ENCODE measurements at places on chromosomes 11 and 22.

DNA sequence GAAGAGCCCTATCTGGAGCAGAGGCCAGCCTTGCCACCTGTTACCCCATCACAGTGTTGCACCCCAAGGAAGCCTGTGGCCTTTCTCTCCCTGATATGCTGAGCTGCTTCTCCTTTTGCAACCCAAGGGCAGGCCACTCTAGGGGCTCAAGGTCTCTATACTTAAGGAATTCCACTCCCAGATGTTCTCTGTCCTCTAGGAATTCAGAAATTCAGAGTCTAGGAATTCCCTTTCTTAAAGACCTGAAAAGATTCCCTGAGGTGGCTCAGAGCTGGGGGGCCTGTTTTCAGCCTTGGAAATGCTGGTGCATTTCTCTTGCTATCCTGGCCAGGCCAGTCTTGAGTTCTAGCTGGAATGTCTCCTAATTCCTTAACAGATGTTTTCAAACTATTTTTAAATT, 68.0 kb upstream of the OLFML1 start:
- no peak for DNase-seq

- no peak for DNase-seq
Measured at GRCh38 chr11:84947070-84947469, 680.1 kb downstream of the DLG2 start.

GRCh38 chr11:44687388-44687787, 39.4 kb upstream of the TSPAN18 start:
- DNase-seq: no peak

DNA sequence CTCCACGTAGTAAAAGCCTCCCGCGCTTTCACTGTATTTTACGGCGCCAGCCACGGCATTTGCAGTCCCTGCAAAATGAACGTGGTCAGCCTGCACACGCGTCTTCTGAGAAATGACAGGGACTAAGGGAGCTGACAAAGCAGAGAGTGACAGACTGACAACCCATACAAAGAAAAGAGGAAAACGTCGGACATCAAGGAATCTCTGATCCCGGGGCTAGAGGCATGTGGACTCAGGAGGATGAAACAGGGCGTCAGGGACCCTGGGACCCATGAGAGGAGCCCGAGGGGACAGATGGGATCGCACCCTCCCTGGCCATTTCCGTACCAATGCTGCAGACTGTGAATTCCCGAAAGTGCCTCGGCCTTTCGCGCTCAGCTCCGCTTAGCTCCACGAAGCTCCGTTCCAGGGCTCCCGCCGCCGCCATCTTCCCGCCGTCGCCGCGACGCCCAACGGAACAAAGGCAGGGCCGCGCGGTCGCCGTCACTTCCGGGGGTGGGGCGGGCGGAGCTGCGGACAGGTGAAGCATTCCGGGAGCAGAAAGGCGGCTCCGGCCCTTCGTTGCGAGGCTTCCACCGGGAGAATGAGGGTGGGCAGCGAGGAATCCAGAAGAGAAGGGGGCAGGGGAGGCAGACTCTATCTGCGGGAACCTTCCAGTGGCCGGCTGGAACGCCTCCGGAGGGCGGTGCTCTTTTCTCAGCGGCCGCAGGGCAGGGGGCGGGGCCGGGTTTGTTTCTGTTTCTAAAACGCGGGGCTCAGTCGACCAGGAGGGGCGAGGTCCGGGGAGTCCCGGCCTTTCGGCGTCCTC, at the start of gene NUP160:
TSS of gene NUP160 (minus strand) at position 459 of the 808 bp plus-strand sequence. CDS start at position 427, 32 bp downstream.
- peak; percentile 79 for DNase-seq

DNA sequence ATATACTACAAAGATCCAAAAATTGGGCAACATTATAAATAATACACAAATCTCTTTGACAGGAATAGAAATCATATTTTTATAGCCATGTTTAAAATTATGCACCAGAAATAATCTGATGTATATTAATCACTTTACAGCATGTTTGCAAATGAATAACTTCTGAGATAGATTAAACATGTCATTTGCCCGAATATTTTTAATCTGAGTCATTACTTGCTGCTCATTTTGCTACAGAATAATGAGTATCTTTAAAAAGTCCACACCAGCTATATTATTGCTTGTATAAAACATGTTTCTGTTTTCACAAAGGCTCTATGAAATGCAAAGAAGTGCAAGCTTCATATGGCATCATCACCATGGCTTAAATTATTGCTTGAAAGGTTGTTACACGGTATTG, 336.8 kb downstream of the GUCY1A2 start:
- no peak for DNase-seq

GRCh38 chr11:75925785-75926164, 110.8 kb downstream of the UVRAG start:
- DNase-seq: no peak

DNA sequence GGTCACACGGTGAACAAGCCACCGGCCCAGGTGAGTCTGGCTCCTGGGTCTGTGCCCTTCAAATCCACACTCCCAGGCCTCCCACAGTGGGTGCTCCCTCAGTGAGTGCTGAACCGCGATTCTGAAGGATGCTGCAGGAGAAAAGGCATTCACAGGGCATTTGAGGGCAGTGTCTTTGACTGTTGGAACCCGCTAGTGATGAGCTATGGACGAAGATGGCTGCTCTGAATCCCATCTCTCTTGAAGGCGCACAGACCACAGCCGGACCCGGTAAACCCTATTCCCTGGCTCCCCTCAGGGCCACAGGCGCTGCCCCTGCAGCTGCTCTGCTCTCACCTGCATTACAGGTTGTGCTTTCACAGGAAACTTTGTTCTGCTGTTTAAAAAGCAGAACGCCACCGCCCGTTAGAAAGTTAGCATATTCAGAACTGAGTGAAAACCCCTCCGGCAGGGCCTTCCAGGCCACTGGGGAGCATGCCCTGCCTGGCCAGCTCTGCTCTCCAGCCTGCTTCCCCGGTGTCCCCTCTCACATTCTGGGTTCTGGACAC, 3.2 kb downstream of the LRRC32 start:
- DNase-seq: no peak

- no peak for DNase-seq
Measured at GRCh38 chr11:72598906-72599305, 75.3 kb downstream of the PDE2A start.

DNA sequence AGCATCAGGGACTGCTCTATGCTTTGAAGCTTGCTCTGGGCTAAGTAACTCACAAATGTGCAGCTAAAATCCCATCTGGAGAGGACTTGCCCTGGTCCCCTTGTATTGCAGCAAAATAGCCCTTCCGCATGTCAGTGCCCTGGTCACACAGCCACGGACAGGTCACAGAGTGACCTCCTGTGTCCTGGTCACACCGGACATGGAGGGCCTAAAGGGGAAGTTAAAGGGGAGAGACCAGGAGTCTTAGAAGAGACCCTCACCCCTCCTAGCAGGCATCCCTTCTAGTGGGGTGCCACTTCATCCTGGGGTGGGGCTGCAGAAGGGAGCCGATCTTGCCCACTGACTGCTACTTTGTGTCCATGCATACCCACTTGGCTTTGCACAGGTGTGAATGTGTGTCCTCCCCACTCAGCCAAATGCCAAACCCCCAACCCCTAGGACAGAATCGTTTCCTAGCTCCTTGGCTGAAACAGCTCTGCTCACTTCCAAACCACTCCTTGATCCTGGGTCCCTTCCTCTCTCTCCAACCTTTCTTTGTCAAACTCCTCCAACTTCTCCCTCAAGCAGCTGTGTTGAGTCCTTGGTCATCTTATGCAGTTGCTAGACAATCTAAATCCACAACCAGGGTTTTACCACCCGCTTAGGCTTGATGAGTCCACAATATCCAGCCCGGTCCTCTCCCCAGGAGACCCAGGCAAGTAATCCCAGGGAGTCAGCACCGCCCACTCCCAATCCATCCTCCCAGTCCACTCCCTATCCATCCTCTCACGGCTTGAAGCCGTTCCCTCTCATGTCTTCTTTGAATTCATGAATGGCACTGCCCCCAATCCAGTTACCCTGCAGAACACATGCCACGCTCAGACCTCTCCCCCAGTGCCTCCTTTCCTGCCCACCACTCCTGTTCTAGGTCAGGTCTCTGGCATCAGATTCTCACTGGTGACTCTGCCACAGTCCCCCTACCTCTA, 3.3 kb upstream of the FXYD6 start:
- no peak for DNase-seq

DNA sequence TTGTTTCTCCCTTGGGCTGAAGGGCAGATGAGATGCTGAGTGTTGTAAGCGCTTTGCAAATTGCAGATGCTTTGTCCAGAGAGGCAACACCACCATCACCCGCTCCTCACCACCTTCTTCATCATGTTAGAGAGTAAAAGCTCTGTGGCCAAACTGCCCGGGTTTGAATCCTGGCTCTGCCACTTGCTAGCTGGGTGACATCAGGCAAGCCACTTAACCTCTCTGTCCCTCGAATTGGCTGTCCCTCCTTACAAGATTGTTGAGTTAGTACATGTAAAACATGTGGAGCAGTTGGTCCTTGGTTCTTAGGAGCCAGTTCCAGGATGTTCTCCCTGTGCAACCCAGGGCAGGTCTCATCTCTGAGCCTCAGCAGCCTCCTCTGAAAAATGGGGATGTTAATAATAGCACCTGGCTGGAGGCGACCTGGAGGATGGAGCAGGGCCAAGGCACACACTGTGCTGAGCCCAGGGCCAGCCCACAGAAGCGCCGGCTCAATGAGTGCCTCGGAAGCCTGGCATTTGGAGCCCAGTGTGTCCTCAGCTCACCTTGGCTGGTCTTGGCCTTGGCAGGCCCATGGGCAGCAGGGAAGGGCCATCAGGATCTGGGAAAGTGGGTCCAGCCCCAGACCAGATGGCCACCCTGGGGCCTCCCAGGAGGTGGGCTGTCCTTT, 10.5 kb downstream of the C11orf86 start:
- DNase-seq: no peak

DNA sequence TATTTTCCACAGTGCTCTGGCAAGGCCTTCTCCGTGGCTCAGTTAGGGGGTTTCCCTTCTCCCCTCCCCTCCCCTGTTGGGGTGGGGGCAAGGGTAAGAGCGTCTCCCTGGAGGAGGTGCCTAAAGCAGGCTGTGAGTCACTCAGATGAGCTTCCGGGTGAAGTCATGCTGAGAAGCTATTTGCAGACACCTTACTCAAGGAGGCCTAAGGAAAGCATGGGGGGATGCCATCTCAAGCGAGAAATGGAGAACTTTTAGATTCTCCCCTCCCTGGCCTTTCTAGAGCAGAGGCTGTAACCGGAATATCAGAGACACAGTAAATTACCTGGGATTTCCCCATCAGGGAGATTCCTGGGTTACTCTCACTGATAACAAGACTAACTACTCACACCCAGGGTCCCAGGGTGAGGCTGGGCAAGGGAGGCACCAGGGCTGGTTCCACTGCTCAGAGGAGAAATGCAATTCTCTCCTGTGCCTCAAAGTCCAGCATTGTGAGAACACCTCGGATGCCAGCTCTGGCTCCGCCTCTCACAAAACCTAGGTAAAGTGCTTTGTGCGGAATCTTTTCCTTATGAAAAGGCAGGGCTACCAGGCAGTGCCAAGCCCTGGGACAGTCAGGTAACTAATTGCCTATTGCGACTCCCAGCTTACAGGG, 123.6 kb downstream of the ABTB2 start:
- DNase-seq: no peak

GRCh38 chr11:127859941-127860354, 727.4 kb downstream of the ETS1 start:
- no peak for DNase-seq

GRCh38 chr11:76347466-76347865, 33.5 kb downstream of the THAP12 start:
- DNase-seq: no peak

GRCh38 chr22:40310081-40310767, 36.1 kb upstream of the ADSL start:
- DNase-seq: no peak

- no peak for DNase-seq
Measured at GRCh38 chr11:6599449-6599848, 4.0 kb downstream of the RRP8 start.

DNA sequence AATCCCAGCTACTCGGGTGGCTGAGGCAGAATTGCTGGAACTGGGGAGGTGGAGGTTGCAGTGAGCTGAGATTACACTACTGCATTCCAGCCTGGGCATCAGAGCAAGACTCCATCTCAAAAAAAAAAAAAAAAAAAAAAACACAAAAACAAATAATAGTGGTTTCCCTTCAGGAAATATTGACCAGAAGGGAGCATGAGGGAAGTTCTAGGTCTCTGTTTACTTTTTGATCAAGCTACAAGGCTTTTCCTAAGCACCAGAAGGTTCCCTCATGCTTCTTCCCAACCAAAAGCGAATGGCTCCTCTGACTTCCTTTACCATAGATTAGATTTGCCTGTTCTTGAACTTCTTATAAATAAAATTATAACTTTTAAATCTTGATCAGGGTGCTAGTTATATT, 18.3 kb downstream of the MYO18B start:
- DNase-seq: no peak

- no peak for DNase-seq
Measured at GRCh38 chr11:87778357-87778756, 396.9 kb downstream of the RAB38 start.

DNA sequence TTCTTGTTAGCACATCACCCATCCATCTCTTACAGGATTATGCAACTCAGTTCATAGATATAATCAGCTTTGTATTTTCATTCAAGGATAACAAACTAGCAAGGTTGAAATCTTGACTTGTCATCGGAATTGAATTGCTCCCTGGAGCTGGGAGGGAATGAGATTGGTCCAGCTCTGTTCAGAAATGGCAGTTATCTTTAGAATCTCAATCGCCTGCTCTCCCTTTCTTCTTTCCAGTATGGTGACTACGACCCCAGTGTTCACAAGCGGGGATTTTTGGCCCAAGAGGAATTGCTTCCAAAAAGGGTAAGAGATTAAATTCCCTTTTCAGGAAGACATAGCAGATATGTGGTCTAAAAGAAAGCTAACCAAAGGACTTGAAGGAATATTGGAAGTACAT, 51.0 kb downstream of the NF2 start:
- DNase-seq: no peak

- no peak for DNase-seq
Measured at GRCh38 chr11:88292171-88292843, 45.2 kb downstream of the CTSC start.

DNA sequence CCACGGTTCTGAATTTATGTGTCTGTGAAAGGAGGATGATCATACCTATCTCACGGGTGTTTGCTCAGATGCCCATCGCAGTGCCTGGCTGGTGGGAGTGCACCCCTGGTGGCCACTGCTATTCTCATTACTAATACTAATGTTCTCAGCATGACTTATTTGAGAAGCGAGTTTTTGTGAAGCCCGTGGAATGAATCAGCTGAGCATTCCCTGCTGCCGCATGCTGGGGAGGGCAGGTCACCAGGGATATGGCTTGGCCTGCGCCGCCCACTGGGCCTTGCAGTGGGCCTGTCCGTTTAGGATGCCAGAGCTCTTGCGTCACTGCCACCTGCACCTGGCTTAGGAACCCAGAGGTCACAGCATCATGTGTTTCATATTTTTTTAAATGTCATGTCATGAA, 16.9 kb downstream of the CTTN start:
- DNase-seq: no peak

DNA sequence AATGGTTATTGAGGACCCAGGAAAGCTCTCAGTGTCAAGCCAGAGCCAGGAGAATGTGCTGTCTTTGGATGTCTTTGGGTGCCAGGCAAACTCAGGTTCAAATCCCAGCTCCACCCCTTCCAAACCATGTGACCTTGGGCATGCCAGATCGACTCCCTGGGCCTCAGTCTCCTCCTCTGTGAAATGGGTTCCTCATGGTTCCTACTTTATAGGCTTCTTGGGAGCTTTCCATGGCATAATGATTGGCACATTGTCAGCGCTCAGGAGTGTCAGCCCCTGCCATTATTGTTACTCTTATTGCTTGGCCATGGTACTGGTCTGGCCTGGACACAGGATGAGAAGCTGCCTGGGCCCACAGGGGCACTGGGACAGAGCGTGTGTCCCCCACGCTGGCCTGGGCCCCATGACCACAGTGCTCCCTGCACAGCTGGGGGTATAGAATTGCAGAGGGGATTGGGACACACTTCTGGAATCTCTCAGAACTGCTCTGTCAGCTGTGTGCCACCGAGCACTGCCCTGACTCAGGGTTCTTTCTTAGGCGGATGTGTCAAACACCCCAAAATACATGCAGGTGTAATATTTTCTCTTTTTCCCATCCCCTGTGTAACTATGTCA, 37.6 kb upstream of the CRYBB3 start:
- DNase-seq: no peak
